ENCODE measurements at places on chromosomes 2 and 18.

DNA sequence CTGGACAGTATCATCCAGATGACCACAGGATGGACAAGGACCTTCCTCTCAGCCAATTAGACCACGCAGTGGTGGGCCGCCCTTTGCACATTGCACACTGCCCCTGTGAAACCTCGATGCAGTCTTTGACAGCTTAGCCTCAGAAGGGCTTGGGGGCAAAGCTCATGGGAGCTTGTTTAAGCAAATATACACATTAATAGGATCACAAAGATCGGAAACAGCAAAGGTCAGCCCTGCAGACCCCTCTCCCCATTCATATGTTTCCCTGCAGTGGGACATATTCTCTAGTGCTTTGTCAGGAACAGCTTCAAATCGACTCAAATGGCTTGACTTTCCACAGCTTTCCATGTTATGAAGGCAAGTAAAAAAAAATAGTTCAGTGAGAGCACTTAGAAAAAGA lies 189.6 kb upstream of the LYPD1 start:
- no peak for DNase-seq

DNA sequence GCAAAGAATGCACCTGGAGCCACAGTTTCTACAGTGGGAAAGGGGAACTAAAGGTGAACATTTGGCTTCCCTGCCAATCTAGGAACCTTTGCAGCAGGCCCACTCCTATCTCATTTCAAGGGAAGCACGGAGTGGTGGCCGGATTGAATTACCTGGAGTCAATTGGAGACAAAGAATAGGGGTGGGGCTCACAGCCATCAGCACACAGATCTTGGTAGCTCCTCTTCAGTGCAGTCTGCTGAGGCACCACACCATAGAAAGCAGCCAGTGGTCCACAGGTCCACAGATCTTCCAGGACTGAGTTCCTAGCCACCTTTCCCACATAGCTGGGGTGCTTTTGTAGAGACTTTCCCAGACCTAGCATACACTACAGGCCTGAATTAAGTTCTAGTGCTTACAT lies 43.5 kb upstream of the NXPH2 start:
- no peak for DNase-seq

DNA sequence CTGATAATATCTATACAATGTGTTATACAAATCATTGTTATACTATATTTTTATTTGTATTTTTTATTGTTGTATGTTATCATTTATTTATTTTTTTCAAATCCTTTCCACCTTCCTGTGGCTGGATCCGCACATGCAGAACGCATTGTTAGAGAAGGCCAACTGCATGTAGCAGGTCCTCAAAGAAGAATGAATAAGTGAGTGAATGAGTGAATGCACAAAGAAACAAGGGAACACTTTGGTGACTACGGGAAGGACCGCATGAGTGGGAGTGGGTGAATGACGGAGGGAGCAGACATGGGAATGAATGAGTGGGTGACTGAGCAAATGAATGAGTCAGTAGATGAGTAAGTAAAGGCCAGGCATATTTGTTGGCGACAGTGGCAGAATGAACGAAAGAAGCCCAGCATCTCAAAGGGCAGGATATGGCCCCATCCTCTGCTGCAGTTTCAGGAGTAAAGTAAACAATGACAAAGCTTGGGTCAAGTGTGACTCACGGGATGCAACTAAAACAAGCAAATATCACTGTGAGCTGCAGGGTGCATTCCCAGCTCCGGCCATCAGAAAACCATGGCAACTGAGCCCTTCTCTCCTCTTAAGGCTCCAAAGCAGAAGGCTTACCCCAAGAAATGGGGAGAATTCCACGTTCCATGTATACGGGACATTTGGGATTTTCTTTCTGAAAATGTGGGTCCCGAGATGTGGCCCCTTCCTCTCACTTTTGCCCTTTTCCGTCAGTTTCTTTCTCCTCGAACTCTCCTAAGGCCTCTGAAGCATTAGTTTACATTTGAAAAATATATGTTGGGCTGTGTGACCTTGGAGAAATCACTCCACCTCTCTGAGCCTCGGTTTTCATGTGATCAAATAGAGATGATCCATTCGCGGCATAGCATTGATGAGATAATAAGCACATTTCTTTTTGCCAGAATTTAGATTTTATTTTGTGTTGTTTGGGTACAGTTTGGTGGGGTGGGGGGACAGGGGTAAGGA lies 24.5 kb downstream of the KCNF1 start:
- no peak for DNase-seq

- DNase-seq, result no peak
These were observed 41.0 kb downstream of the PTGR3 start for GRCh38 chr18:75167759-75168618.

DNA sequence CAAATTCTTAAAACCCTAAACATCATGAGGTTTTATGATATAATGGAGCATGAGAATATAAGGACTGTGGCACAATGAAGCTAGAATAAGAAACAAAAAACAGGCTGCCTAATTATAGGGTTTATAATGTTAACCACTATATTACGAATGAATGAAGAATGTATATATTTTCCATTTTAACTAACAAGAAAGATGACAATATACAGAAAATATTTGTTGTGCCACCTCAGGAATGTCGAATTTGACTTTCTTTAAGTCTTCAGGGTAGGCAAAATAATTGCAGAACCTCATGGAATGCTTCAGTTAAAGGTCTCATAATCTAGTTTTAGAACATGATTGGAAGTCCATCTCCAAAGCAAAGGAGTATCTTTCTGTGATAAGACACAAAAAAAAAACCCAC lies 282.9 kb upstream of the SLC8A1 start:
- no peak for DNase-seq

Measured in activated T-cell treated with anti-CD3 and anti-CD28 coated beads for 48 hours (primary cell).